ENCODE measurements at places on chromosomes 1 and 21. TPM values are rescaled to one million over a fixed set of nuclear protein-coding genes. Genes with fewer than 3 reads are reported as not detected.

SELE gene
- not detected for total RNA-seq

PLCH2 gene
- total RNA-seq: 2.9 TPM

CYP2J2 gene
- total RNA-seq: 0.54 TPM

IL12RB2 gene
- total RNA-seq: 218 TPM

DNA sequence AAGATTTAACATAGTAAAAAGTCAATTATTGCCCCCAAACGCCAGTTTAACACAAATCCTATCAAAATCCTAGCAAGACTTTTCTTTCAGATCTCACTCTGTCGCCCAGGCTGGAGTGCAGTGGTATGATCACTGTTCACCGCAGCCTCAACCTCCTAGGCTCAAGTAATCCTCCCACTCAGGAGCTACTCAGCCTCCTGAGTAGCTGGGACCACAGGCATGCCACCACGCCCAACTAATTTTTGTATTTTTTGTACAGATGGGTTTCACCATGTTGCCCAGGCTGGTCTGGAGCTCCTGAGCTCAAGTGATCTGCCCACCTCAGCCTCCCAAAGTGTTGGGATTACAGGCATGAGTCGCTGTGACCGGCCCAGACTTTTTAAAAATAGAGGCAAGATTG is 4.8 kb downstream of the SNIP1 start:
- DNase-seq: no peak

GRCh38 chr1:48955774-48956173 is 179.1 kb upstream of the BEND5 start:
- DNase-seq: no peak

- DNase-seq: no peak
Observed at GRCh38 chr1:68230901-68231626, 1.3 kb downstream of the WLS start.

DNA sequence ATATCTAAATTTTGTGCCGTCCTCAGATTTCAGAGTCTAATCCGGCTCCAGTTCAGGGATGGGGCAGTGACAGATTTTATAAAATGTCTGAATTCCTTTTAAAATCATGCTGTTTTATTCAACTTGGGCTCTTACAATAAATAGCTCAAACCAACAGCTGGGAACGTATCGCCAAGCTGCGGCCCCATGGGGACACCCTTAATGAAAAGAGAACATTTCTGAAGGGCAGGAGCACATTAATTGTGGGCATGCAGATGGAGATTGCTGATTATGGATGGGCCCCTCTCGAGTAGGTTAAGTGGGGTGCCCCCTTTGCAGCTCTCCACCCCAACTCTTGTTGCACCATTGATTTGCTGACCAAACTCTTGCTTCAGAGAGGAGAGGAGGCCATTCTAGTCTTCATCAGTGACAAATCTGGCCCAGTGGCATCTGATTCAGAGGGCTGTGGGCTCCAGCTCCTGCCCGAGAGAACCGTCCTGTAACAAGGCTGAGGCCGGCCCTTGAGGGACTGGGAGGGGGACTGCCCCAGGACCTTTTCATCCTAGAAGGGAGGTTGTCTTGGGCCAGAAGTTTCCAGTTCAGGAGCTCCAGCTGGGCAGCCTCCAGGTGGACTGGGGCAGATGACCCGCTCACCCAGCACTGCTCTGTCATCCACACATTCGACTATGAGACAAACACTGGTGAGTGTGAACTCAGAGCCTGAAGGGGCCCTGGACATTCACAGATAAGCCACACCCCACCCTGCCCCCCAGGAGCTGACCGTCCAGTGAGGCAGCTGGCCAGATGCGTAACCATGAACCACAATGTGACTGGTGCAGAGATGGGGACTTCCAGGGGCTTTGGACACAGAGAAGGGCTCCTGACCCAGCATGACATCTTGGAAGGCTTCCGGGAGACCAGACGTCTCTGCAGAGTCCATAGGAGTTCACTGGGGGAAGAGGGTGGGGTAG is 55.1 kb upstream of the TMEM51 start:
- no peak for DNase-seq

DNA sequence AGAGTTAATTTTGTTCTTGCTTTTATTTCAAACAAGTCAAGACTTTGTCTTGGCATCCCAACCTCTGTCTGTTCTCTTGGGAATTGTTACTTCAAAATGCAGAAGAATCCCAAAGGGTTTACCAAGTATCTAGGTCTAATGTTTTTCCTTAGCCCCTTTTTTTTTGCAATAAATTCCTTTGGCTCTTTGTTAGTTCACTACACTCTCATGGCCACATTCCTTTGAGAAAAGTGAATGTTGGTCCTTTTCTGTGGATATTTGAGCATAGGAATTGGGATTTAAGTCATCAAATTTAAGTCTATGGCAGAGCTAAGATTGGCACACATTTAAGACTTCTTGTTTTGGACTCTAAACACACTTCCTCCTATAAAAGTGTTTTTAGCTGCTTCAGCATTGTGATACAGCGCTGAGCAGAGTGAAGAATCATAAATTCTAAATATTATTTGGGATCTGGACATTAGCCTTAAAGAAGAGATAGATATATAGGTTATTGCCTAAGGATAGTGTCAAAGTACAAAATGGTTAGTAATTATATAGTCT is 1.9 kb downstream of the BTF3L4 start:
- DNase-seq: no peak

DNA sequence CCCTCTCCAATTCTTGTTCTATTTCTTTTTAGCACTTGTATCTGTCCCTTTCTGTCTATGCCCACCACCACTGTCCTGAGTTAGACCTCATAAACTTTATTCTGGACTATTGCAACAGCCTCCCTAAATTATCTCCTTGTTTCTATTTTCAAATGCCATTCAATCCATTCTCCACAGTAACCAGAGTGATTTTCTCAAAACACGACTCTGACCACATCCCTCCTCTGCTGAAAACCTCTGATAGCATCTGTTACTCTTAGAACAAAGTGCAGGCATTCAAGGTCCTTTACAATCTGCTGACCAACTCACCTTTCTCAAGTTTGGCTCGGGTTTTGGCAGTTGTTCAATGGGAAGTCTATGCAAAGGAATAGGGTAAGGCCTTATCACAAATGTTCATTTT is 22.8 kb upstream of the GPX7 start:
- no peak for DNase-seq

- no peak for DNase-seq
Observed at GRCh38 chr1:176164014-176164678, 42.9 kb downstream of the COP1 start.

- no peak for DNase-seq
Observed at GRCh38 chr1:193979219-193979618, 792.8 kb upstream of the B3GALT2 start.

GRCh38 chr1:14742181-14742980 is 143.9 kb downstream of the KAZN start:
- DNase-seq: no peak

DNA sequence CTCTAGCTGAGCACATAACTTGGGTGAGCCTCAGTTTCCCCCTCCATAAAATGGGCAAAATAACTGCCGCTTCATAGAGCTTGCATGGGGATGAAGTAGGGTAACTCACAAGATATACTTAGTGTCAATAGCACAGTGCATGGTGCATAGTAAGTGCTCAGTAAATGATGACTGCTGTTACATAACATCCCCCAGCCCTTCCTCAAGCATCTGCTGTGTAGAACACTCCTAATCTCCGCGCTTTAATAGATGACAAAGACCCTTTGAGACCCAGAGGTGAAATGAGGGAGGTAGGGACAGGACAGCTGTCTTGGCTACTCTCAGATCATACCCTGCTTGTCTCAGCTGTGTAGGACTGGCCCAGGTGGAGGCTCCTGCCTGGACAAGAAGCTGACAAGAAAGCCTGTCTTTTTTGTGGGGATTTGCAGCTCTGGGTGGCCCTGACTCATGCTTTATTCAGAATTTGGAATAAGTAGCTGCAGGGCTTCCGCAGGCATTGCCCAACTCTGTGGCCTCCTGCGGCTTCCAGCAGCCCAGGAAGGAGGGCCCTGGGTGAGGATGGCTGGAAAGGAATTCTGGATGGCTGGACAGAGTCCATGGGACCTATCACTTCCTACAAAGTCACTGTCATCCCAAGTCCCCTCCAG is 20.7 kb upstream of the PADI4 start:
- no peak for DNase-seq

DNA sequence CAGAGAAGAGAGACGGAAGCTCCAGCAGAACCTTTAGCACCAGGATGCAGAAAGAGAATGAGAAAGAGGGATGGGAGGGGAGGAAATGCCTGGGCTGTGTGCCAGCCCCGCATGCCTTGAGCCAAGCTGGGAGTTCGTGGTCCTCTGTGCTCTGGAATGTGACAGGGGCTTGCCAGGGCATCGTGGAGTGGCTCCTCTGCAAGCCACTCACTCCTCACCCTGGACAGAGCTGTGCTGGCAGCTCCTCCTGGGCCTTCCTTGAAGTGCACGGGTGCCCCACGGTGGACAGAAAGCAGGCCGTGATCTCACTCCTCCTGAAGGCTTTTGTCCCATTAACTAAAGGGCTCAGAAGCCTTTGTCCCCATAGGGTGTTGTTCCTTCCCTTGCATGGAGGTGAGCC is 34.8 kb upstream of the PRELP start:
- no peak for DNase-seq

DNA sequence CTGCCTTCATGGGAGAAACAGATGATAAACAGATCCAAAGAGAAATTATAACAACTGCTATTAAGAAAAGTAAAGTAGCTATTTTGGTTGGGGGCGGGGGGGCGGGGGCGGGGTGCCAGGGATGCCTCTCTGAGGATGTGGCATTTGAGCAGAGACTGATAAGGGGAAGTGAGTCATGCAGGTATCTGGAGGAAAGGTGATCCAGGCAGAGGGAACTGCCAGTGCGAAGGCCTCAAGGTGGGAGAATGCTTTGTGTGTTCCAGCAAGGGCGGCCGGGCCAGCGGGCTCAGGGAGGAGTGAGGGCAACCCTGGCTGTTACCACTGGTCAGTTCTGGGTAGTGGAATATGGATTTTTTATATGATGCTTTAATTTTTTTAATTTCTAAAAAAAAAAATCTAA is 7.0 kb upstream of the TNFRSF1B start:
- DNase-seq: no peak

DNA sequence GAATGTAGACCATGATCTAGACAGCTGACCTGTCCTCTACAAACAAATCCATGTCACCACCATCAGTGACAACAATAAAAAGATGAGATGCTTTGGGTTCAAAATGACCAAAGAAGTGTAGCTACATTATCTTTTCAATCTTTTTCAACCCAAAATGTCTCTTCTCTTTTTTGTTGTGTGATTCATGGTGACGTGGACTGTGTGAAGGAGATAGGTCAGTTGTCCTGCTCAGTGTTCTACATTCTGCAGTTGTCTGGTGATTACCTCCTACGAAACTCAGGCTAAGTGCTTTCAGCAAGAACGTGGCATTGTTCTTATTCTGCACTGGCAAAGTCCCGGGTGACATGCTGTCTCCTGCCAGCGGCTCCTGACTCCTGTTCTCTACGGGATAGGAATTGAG is 73.1 kb downstream of the PRKAB2 start:
- DNase-seq: no peak

- DNase-seq: no peak
Observed at GRCh38 chr1:26114165-26114927, 2.7 kb downstream of the PDIK1L start.

DNA sequence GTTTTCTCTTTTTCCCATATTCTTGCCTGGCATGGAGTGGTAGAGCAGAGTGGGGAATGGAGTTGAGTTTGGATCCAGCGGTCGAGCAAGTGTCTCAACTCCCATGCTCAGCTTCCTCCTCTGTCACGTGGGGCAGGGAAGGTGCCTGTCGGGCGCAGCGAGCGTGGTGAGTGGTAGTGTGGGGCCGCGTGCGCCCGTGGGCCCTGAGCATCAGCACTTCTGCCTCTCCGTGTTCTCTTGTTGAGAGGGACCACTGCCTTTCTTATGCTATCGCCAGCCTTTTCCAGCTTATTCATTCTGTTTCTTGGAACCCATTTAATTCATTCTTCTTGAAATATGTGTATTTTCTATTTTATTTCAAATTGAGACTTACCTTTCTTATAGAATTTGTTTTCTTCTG is 65.1 kb downstream of the ADARB1 start:
- no peak for DNase-seq

DNA sequence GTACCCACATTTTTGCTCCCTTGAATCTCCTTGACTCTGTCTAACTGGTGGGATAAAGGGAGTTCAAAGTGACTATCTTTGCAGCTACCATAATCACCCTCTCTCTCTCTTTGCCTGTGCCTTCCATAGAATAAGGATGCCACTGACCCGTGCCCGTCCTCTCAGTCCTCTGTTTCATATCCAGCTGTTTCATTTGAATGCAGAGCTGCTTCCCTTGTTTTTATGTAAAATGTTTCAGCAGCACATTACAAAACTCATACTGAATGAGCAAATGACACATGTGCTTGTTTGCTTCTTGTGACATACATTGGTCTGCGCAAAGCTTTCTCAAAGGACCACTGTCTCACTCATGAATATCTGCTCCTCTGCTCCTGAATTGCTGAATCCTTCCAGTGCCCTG is 38.4 kb downstream of the CDC42 start:
- DNase-seq: no peak

DNA sequence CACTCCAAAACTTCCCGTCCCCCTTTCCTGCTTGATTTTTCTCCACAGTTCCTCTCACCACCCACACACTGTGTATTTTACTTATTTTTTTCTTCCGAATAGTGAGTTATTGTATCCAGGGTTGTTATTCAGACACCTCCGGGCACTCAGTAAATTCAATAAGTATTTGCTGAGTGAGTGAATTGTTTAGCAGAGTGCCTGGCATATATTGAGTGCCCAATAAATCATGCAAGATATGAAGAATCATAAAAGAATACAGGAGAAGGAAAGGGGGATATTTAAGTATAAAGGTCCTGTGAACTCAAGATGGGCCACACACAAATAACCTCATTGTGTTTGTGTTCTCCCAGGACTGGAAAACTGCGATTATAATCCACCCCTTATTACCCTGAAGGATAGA is 139.9 kb downstream of the GALNT2 start:
- DNase-seq: no peak

- DNase-seq: no peak
Observed at GRCh38 chr1:246761396-246761795, 37.2 kb downstream of the SCCPDH start.

GRCh38 chr21:45020629-45021427 is 53.6 kb upstream of the ADARB1 start:
- no peak for DNase-seq

DNA sequence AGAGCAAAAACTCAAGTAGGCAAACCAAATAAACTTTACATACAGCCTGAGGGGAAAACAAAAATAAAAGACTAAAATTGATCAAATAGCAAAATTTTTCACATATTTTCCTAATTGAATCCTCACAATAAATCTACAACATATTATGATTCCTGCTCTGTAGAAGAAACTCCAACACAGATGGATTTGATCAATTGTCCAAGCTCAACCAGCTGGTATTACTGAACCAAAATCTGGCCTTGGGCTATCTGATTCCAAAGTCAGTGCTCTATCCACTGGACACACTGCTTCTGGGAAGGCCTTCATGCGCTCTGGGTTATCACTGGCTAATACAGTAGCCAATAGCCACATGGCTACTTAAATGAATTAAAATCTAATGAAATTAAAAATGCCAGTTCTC is 39.3 kb downstream of the PCNX2 start:
- DNase-seq: no peak

- no peak for DNase-seq
Observed at GRCh38 chr1:159239551-159240220, 35.0 kb downstream of the ACKR1 start.

Data from activated T-helper 1 cell treated with anti-CD3 and anti-CD28 coated beads, Interleukin-12 subunit alpha, Interleukin-12 subunit beta, Interleukin-2, Interleukin-4 antibody, amounts not matched to agents 30 ng/mL and 10 ng/mL and 1 ng/mL, durations not matched to agents 14 hours and 24 hours and 36 hours (primary cell).